ENCODE measurements at places on chromosomes 13 and 19.

DNA sequence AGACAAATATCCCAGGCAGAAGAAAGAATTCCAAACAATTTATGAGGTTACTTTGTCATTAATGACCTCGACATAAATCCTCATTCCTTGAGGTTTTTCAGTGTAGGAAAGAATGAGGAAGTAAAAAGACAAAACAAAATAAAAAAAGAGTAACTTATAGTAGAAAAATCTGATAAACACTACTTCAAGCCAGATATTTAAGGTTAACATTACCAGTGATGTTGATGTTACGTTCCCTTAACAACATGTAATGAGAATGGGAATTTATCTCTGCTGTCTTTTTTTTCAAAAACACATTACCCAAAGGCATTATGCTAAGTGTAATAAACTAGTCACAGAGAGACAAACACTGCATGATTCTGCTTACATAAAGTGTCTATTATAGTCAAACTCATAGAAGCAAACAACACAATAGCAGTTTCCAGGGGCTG is 935.1 kb downstream of the SLITRK1 start:
- no peak for DNase-seq

DNA sequence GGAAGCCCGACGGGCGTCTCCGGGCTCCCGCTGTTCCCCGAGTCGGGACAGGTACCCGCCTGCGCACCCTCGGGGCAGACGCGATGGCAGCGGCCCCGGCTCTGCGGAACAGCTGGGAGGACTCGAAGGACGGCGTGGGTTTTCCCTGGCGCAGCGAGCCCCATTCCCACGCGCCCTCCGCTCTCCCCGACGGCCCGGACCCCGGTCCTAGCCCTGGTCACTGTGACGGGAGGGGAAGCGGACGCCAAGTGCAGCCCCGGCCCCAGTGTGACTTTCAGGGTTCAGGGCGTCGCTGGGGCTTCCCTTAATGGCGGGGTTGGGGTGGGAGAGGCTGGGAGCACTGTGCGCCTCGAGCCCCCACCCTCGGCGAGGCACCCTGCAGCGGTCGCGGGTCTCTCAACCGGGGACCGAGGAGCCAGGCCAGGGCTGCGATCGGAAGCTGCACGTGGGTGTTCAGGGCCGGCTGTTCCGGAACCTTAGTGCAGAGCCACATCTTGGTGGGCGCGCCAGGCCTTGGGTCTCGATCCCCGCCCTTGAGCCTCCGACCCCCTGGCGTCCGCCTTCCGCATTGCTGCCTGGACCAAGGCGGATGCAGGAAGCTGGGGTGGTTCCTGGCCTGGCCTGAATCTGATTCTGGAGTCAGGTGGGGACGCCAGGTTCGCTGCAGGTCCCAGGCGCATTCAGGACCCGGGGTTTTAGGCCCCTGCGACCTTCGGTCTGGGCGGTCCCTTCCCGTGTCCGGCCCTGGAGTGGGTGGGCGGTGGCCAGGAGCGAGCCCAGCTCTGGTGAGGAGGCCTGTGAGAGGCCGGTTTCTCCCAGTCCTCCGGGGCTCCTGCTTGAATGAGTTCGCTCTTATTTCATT is 3.5 kb downstream of the LGALS7B start:
- DNase-seq, result no peak

DNA sequence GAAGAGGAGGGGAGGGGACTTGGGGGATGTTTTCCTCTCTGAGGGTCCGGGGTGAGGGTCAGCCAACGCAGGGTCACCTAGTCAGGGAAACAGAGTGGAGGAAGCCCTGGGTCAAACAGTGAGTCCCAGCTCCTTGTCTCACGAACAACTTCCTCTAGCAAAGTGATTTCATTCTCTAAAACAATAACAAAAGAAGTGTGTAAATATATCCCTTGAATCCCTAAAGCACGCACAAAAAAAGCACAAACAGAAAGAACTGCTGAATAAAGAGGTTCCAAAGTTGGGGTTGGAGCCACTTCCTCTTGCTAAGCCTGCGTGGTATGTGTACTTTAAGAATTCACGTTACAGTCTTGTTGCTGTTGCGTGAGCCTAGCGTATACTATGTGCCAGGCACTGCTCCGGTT is 1.5 kb upstream of the C5AR2 start:
- DNase-seq, result no peak

DNA sequence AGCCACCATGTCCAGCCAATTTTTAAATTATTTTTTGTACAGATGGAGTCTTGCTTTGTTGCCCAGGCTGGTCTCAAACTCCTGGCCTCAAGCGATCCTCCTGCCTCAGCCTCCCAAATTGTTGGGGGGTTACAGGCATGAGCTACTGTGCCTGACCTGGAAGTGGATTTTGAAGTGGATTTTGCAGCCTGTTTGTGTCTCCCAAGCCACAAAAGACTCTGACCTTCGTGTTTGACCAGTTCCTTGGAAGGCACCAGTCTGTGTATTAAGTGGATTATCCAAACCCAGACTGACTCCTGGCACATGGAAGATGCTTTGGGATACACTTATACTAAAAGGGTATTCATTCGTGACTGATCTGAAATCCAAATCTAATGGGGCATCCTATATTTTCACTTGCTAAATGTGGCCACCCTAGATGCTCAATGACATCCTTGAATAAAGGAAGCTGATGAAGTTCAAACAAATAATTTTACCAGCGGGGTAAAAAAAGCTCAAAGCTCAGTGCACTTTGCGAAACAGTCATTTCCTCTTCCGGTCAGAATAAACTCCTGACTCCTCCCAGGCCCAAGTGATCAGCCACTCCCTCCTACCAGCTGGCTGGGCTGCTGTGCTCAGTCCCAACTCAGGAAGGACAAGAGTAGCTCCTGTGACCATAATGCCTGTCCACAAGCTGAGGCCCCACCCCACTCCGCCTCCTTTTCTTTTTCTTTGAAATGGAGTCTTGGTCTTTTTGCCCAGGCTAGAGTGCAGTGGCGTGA is 32.6 kb upstream of the GATAD2A start:
- no peak for DNase-seq

- DNase-seq, result no peak
Measured at GRCh38 chr19:33396701-33397535, 23.4 kb downstream of the CEBPG start.

DNA sequence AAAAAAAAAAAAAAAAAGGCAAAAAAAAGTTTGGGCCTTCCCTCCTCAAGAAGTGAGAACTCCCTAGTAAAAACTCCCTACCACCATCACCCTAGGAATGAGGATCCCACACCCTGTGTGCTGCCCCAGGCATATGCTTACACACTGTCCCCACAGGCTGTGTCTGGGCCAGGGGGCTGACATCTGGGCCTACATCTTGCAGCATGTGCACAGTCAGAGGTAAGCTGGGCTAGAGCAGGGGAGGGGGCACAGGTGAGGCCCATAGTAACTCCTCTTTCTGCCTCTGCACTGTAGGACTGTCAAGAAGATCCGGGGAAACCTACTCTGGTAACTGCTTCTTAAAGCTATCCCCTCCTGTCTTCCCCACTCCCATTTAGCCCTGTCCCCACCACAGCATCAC is 1.0 kb downstream of the HAUS5 start:
- DNase-seq, result no peak

DNA sequence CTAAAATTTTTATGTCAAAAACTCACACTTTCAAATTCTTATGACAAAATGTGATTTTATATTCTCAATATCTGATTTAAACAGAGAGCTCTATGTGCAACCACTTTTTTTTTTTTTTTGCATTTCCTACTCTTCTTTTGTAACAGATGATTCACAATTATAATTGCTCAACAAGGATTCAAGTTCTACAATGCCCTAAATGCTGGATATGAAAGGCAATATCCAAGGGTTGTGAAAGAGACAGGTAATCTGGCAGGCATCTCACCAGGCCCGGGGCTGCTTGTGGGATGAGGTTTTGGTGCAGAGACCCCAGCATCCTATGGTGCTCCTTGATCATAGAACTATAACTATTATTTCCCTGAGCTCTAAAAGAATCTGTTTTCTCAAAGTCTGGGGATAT is 363.6 kb upstream of the NBEA start:
- no peak for DNase-seq

GRCh38 chr13:23741879-23742510 is 147.2 kb downstream of the MIPEP start:
- no peak for DNase-seq

DNA sequence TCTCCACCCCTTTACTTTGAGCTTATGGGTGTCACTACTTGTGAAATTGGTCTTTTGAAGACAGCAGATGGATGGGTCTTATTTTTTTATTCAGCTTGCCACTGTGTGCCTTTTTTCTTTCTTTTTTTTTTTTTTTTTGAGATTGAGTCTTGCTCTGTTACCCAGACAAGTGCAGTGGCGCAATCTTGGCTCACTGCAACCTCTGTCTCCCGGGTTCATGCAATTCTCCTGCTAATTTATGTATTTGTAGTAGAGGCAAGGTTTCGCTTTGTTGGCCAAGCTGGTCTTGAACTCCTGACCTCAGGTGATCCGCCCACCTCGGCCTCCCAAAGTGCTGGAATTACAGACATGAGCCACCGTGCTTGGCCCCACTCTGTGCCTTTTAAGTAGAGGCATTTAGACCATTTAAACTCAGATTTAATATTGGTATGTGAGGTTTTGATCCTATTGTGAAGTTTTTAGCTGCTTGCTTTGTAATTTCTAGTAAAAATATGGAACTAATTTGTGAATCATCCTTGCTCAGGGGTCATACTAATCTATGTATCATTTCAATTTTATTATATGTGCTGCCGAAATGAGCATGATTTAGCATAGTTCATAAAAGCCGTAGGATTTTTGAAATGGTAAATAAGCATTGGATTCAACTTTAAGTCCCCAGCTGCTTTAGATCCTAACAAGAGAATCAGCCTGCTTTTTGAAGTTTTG is 584.5 kb downstream of the SLITRK1 start:
- DNase-seq, result no peak

DNA sequence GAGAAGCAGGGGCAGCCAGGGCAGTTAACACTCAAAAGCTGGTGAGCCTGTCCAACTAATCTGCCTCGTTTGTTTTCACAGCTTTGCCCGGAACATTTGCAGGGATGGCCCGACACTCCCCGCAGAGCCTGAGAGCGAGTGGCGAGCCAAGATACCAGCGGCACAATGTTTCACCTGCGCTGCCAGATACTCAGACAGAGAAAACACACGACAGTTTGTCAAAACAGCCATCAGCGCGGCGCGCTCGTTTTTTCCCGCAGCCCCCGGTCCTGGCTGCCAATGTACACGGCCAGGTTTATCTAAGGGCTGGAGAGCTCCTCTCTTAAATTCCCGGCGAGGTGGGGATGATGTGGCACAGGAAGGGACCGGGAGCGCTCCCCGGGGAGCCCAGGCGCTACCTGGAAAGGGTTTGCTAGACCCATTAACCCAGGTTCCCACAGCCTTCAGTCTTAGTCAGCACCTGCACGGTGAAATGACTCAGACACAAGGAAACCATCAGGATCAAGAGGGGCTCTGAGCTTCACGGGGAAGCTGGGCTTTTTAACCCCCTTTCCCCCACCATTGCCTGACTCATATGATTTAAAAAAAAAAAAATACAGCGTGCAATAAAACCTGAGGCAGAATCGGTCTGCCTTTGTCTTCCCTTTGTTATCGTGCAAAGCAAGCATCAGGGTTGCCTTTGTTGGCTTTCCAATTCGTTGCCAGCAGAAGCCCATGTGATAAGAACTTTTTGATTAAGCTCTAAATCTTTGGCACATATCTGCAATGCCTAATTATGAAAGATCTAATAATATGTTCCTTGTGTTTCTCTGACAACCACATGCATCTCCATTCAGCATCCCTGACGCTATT is 186.2 kb downstream of the EFNB2 start:
- DNase-seq, result peak; percentile 87

GRCh38 chr13:28338006-28338574 is 156.8 kb downstream of the FLT1 start:
- DNase-seq, result no peak

DNA sequence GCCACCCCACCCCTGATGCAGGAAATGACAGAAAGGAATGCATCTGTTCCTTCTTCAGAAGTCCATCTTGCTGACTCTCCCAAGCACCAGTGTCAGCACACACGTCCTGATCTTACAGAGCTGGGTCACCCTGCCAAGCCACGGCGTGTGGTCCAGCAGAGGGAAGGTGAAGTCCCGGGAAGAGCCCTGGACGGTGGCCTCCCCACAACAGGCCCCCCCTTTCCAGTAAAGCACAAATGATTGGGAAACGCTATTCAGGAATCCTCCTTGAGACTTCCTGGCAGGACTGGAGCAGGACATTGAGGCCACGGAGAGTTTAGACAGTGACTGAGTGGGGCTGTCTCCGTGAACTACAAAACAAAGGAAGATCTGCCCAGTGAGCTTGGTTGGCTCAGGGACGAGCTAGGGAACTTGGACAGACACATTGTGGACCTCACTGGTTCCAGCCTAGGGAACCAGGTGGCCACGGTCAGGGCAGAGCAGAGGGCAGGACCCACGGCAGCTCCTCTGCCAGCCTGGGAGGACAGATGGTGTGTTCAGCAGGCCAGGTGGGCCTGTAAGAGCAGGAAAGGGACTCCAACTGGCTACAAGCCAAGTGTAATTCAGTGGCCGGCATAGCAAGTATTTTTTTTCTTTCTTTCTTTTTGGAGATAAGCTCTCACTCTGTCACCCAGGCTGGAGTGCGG is 41.7 kb downstream of the ELL start:
- DNase-seq, result peak; percentile 79

DNA sequence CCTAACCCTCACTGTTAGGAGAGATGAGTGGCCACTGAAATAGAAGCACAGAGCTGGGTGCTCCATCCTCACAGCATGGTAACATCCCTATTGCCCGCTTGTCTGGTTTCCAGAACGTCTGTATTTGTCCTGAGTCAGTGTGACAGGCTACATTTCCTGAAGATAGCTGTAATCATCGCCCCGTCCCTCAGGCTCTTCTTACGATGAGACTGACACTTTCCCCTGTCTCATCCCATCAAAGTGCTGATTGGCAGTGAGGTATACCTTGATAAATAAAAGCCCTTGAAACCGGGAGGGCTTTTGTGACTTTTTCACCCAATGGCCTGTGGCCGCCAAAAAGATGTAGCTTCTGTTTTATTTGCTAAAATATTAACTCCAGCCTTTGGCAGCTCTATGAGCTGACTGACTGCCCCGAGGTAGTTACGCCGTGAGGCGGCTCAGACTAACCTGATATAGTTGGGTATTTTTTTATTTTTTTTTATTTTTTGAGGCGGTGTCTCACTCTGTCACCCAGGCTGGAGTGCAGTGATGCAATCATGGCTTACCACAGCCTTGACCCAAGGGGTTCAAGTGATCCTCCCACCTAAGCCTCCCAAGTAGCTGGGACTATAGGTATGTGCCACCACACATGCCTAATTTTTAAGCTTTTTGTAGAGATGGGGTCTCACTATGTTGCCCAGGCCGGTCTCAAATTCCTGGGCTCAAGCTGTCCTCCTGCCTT is 5.7 kb upstream of the LRRC4B start:
- DNase-seq, result no peak

DNA sequence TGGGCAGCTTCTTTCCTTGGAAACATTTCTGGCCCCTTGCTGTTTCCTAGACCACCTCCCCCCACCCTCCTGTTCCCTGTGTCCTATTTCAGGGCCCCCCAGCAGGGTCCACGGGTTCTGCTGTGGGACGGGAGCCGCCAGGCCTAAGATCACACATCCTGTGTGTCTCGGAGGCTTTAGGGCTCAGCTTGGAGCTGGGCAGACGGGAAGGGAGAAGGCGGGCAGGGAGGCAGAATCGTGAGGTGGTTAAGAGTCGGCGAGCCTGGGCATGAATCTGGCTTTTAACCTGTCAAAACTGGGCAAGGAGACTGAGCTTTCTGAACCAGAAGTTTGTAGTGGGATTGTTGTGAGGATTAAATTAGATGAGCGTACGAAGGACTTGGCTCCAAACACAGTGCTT is 4.8 kb downstream of the KCNC3 start:
- DNase-seq, result no peak

- DNase-seq, result no peak
Measured at GRCh38 chr13:100904293-100904976, 229.8 kb upstream of the TMTC4 start.
